SK-N-SH (cell line): ENCODE measurements at places on chromosomes 6 and 20. TPM values are rescaled to one million over a fixed set of nuclear protein-coding genes. Genes with fewer than 3 reads are reported as not detected.

Gene LRP11
- 25.0 and 29.5 TPM in 2 replicates for polyA plus RNA-seq

Gene ZNF512B
- 10.4 and 11.8 TPM in 2 replicates for polyA plus RNA-seq

Gene TREML1
- polyA plus RNA-seq = not detected in 2 replicates

Gene RSPH4A
- 0.30 and 0.37 TPM in 2 replicates for polyA plus RNA-seq

Gene HLA-DQA1
- polyA plus RNA-seq = not detected in 2 replicates

Gene CDSN
- 0.02 TPM in 1 of 2 replicates, not detected in the other for polyA plus RNA-seq

Gene SFT2D1
- 93.4 and 131 TPM in 2 replicates for polyA plus RNA-seq

Gene HLA-B
- polyA plus RNA-seq = 18.7 and 18.9 TPM in 2 replicates

Gene SULF2
- 11.3 and 20.2 TPM in 2 replicates for polyA plus RNA-seq

Gene DEFB121
- not detected in 2 replicates for polyA plus RNA-seq

Gene SAPCD1
- 5.9 and 6.3 TPM in 2 replicates for polyA plus RNA-seq

- no peaks in the 10 kb centered on the region for H3K36me3 ChIP-seq
- H3K4me3 ChIP-seq = no peak overlapping the region; the same call in 1 of the 2 replicates
- H3K27me3 ChIP-seq = no peaks in the 10 kb centered on the region
- no peaks in the 10 kb centered on the region for H3K4me1 ChIP-seq
- DNase-seq = peak; percentile 56
- no peak overlapping the region for H3K27ac ChIP-seq
Observed at GRCh38 chr6:87391334-87391733, 16.4 kb upstream of the CFAP206 start.

- peak overlapping the region; percentile 99 for H3K27ac ChIP-seq
- H3K36me3 ChIP-seq = peaks cover 8% of the 10 kb centered on the region; the same call in 1 of the 2 replicates
- no peaks in the 10 kb centered on the region for H3K27me3 ChIP-seq
- no peaks in the 10 kb centered on the region; the same call in 1 of the 2 replicates for H3K4me1 ChIP-seq
- DNase-seq = no peak
Observed at GRCh38 chr6:27834879-27835549, 77.2 kb downstream of the OR2B2 start.

GRCh38 chr6:119454714-119455113, 105.2 kb upstream of the MAN1A1 start:
- no peak overlapping the region for H3K4me3 ChIP-seq
- no peaks in the 10 kb centered on the region for H3K27me3 ChIP-seq
- no peaks in the 10 kb centered on the region for H3K36me3 ChIP-seq
- no peak overlapping the region for H3K27ac ChIP-seq
- no peak for DNase-seq
- H3K4me1 ChIP-seq = no peaks in the 10 kb centered on the region

- H3K27me3 ChIP-seq = no peaks in the 10 kb centered on the region
- no peaks in the 10 kb centered on the region for H3K36me3 ChIP-seq
- no peak overlapping the region for H3K4me3 ChIP-seq
- peaks cover 22% of the 10 kb centered on the region; the same call in 1 of the 2 replicates for H3K4me1 ChIP-seq
Observed at GRCh38 chr20:62832951-62833391, 16.1 kb downstream of the COL9A3 start.

- DNase-seq = no peak
- H3K4me3 ChIP-seq = no peak overlapping the region
- H3K36me3 ChIP-seq = no peaks in the 10 kb centered on the region
- H3K4me1 ChIP-seq = peaks cover 7% of the 10 kb centered on the region; the same call in 1 of the 2 replicates
Observed at GRCh38 chr20:2794202-2794748, 6.2 kb downstream of the CPXM1 start.

- no peaks in the 10 kb centered on the region; the same call in none of the 2 replicates for H3K4me1 ChIP-seq
- no peaks in the 10 kb centered on the region for H3K27me3 ChIP-seq
- H3K27ac ChIP-seq = no peak overlapping the region
- H3K4me3 ChIP-seq = no peak overlapping the region
- no peak for DNase-seq
Observed at GRCh38 chr6:25007269-25007699, 71.5 kb upstream of the RIPOR2 start.

GRCh38 chr20:8212286-8212685, 80.2 kb downstream of the PLCB1 start:
- H3K27me3 ChIP-seq = no peaks in the 10 kb centered on the region
- H3K36me3 ChIP-seq = no peaks in the 10 kb centered on the region
- no peak overlapping the region for H3K4me3 ChIP-seq
- no peak overlapping the region; the same call in 1 of the 2 replicates for H3K27ac ChIP-seq
- H3K4me1 ChIP-seq = peaks cover 2% of the 10 kb centered on the region
- no peak for DNase-seq

- H3K36me3 ChIP-seq = peaks cover 10% of the 10 kb centered on the region
- no peak overlapping the region for H3K27ac ChIP-seq
- DNase-seq = no peak
- no peaks in the 10 kb centered on the region for H3K27me3 ChIP-seq
Observed at GRCh38 chr6:16630026-16630643, 131.1 kb downstream of the ATXN1 start.

DNA sequence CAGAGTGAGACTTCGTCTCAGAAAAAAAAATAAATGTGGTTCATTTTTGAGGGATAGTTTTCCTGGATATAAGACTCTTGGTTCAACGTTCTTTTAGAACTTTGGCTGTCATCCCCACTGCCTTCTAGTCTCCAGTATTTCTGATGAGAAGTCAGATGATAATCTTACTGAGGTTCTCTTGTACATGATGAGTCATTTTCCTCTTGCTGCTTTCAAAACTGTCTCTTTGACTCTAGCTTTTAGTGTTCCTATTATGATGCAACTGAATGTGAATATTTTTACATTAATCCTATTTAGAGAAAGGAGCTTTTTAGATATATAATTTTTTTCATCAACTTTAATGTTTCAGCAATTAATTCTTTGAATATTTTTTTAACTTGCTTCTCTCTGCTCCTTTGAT, 46.0 kb upstream of the OR14J1 start:
- no peaks in the 10 kb centered on the region for H3K36me3 ChIP-seq
- no peak overlapping the region for H3K4me3 ChIP-seq
- H3K27ac ChIP-seq = no peak overlapping the region
- no peaks in the 10 kb centered on the region for H3K27me3 ChIP-seq
- H3K4me1 ChIP-seq = no peaks in the 10 kb centered on the region
- no peak for DNase-seq

GRCh38 chr6:39350723-39351505, 28.4 kb upstream of the KCNK16 start:
- no peak for DNase-seq
- H3K36me3 ChIP-seq = no peaks in the 10 kb centered on the region
- H3K27ac ChIP-seq = no peak overlapping the region
- no peaks in the 10 kb centered on the region for H3K27me3 ChIP-seq
- H3K4me1 ChIP-seq = no peaks in the 10 kb centered on the region

DNA sequence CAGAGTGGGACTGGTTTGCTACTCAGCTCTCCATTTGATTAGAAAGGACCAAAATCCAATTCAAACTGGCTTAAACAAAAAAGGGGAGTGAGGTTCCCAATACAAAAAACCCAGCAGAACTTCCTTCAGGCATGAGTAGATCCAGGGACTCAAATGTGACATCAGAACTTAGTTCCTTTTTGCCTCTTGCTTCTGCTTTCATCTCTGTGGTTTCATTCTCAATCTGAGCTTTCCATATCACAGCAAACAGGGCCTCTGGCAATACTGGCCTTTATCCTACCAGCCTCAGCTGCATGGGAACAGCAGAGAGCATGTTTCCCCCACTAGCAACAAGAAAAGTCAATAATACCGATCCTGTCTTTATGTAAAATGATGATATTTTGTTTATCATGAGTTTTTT, 28.6 kb upstream of the PRELID3B start:
- H3K4me3 ChIP-seq = no peak overlapping the region
- H3K27ac ChIP-seq = no peak overlapping the region
- H3K36me3 ChIP-seq = no peaks in the 10 kb centered on the region
- no peak for DNase-seq
- no peaks in the 10 kb centered on the region for H3K27me3 ChIP-seq
- H3K4me1 ChIP-seq = no peaks in the 10 kb centered on the region

- DNase-seq = no peak
- no peaks in the 10 kb centered on the region for H3K27me3 ChIP-seq
- no peak overlapping the region for H3K4me3 ChIP-seq
- H3K36me3 ChIP-seq = no peaks in the 10 kb centered on the region
Observed at GRCh38 chr6:63799813-63800212, 164.2 kb downstream of the PHF3 start.

- no peak overlapping the region for H3K27ac ChIP-seq
- no peaks in the 10 kb centered on the region for H3K4me1 ChIP-seq
- H3K36me3 ChIP-seq = no peaks in the 10 kb centered on the region
- no peak for DNase-seq
Observed at GRCh38 chr20:48242623-48243022, 457.3 kb upstream of the SULF2 start.

DNA sequence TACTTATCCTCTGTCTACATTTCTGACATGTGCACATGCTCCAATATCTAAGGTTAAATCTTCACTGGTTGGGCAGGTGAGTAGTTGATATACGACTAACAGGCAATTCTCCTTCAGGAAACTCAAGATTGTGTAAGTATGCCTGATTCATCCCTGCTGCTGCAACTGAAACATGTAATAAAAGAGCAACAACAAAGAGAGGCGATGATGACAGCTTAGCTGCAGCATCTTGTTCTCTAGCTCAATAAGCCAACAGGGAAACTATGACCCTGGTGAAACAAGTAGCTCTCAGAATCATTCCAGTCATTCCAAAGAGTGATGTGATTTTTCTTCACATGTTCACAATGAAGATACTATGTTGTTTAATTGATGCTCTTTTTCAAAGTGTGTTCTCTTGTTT, 74.4 kb downstream of the ELOVL4 start:
- H3K36me3 ChIP-seq = no peaks in the 10 kb centered on the region
- H3K4me1 ChIP-seq = no peaks in the 10 kb centered on the region
- no peak overlapping the region for H3K27ac ChIP-seq
- H3K27me3 ChIP-seq = no peaks in the 10 kb centered on the region
- DNase-seq = no peak
- no peak overlapping the region for H3K4me3 ChIP-seq

- H3K27ac ChIP-seq = no peak overlapping the region
- DNase-seq = no peak
- H3K36me3 ChIP-seq = peaks cover 71% of the 10 kb centered on the region
- H3K4me3 ChIP-seq = no peak overlapping the region
Observed at GRCh38 chr20:44501448-44501847, 20.4 kb downstream of the SERINC3 start.

GRCh38 chr20:44495802-44496481, 20.3 kb downstream of the TTPAL start:
- H3K27ac ChIP-seq = peak overlapping the region; percentile 39
- no peak for DNase-seq
- no peaks in the 10 kb centered on the region for H3K4me1 ChIP-seq
- peaks cover 73% of the 10 kb centered on the region for H3K36me3 ChIP-seq
- H3K4me3 ChIP-seq = no peak overlapping the region
- no peaks in the 10 kb centered on the region for H3K27me3 ChIP-seq
